ENCODE measurements at places on chromosomes 6 and 20. TPM values are rescaled to one million over a fixed set of nuclear protein-coding genes. Genes with fewer than 3 reads are reported as not detected.

DNA sequence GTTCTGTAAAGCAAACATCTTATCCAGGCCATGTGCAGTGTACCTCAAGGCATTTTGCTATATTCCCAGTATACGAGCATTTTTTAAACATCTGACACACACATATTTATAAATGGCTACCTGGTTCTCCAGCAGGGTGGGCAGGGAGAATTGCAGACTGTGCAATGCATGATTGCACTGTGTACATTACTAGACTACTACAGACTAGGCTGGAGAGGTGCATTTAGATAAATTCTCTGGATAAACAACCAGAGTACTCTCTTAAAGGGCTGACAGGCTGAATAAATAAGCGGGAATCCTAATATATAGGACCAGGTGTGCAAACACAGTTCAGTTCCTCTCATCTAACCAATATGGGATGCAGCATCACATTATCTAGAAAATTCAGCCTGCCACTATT is 428.3 kb upstream of the ARID1B start:
- DNase-seq: no peak

DNA sequence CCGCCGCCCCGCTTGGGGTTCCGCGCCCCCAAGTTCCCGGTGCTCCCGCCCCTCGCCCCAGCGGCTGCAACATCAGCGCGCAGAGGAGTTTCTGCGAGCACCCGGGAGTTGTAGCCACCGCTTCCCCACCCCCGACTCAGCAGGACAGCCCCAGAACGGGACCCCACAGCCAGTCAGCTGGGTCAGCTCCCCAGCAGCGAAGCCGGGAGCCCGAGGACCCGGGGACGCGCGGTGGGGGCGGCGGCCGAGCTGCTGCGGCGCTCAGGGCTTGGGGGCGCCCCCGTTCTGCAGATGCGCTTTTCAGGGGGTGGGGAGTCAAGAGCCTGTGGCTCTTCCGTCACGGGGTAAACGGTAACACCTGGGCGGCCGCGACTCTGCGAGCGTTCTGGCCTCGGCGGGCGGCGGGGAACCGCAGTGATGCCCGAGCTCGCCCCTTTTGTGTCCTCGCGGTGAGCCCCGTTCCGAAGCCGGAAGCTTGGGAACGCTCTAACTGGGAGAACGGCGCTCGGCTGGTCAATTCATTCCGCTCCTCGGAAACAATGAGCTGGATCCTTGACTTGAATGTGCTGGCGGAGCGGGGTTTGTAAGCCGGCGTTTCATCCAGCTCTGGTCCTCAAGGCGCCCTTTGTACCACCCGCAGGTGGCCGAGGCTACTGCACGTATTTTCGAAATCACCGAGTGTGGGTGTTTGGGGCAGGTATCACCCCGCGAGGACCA is 774 bp downstream of the PLEKHG1 start:
- peak; percentile 83 for DNase-seq

- no peak for DNase-seq
Measured at GRCh38 chr6:95543798-95544197, 33.5 kb upstream of the MANEA start.

DNA sequence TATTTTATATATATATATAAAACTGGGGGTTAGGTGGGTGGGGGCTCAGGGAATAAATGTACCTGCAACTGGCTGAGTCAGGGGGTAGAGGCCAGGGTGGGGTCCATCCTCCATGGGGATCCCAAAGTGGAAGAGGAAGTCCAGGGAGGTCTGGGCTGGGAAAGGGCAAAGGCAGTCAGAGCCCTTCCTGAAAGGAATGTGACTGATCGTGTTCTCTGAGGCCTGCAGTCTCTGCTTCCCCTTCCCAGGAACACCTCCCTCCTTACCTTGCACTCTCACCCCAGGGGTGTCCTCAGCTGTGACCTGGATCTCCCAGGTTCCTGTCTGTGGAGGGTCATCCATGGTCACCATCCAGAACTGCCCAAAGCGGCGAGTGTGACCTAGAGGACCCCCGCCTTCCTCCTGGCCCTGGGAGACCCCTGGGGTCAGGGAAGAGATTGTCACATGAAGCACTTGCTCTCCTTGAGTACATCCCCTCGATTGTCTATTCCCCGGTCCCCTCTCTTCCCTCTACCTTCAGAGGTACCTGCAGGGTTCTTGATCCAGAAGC is 4.7 kb downstream of the SAPCD1 start:
- DNase-seq: no peak

DNA sequence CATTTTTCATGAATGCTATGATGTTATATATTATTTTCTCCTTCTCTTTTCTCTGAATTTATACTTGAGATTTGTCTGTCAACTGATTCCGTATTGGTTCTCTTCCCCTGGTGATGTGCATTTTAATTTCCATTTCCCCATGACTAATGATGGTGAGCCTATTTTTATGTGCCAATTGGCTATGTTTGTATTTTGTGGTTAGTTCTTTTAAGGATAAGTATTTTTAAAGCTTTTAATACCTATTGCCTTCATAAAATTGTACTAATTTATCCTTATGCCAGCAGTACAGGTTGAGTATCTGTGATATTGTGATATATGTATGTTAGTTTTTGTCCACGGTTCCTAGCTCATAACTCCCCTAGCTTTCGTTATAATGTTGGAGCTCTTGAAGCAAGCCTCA is 2.8 kb downstream of the POLH start:
- peak; percentile 19 for DNase-seq

SEMG1 gene
- not detected for total RNA-seq

HDGFL1 gene
- not detected for total RNA-seq

SOX18 gene
- total RNA-seq: not detected

OR2H2 gene
- not detected for total RNA-seq

ZNFX1 gene
- total RNA-seq: 29.5 TPM

- no peak for DNase-seq
Measured at GRCh38 chr20:51321343-51322163, 221.0 kb downstream of the NFATC2 start.

SLC26A8 gene
- total RNA-seq: not detected

DNA sequence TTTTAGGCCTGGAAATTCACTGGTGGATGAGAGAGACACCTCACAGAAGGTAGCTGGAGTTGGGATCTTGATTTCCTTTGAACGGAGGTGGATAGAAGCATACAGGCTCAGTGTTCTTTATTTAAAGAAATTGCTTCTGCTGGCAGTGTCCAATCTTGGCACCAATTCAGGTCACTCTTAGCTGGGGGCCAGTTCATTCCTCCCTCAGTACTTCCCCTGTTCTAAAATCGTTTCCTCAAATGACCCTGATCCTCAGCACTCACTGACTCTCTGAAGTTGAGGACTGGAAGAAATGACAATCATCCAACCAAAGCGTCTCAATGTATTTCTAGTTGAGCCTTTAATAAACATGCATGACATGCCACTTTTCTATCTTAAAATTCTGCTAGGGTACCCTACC is 472.5 kb upstream of the BTBD3 start:
- no peak for DNase-seq

DNA sequence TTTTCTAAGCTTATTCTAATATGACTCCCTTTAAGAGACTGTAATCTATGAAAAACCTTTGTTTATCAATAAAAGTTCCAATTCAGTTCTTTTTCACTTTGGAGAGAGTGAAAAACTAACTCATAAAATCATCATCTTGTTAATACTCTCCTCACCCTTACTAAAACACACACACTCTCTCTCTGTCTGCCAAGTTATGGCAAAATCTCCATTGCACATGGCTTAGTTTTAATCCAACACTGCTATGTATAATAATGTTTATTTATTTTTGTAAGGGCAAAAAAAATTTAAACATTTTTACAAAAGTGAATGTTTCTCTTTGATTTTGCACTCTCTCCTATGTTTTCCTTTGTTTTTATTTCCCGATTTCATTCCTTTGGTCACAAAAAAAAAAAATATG is 253.2 kb downstream of the BMP7 start:
- DNase-seq: no peak

SSTR4 gene
- total RNA-seq: not detected

GRCh38 chr6:46690141-46690755 is 2.6 kb downstream of the TDRD6 start:
- DNase-seq: no peak

DNA sequence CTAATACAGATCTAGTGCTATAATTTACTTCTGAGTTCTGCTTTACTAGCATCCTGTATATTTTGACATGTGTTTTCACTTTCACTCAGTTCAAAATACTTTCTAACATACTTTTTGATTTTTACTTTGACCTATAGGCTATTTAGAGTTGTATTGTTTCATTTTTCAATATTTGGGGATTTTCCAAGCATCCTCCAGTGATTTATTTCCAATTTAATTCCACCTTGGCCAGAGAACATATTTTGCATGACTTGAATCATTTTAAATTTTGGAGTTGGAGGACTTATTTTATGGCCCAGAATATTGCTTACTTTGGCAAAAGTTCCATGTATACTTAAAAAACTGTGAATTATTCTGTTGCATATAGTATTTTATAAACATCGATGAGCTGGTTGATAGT is 1215.6 kb upstream of the MAP3K7 start:
- DNase-seq: no peak

- no peak for DNase-seq
Measured at GRCh38 chr6:151448623-151449022, 3.3 kb downstream of the RMND1 start.

ADTRP gene
- total RNA-seq: 1.3 TPM

GRCh38 chr20:57920971-57921370 is 211.2 kb upstream of the PMEPA1 start:
- DNase-seq: no peak

DNA sequence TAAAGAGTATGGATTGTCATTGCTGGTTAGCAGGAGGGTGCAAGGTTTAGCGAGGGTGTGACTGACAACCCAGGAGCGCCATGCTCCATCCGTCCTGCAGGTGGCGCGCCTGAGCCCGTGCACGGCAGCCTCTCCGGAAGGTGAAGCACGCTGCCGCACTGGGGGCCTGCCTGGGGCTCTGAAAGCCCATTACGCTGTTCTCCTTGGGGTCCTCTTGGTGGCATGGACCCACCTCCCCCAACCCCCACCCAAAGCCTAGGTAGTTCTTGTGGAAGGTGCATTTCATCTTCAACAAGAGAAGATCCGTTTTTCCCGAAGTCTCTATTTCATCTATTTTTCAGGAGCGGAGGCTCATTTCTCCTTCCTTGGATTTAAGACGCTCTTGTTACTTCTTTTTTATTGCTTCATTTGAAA is 197.4 kb upstream of the KCNG1 start:
- peak; percentile 3 for DNase-seq

DNA sequence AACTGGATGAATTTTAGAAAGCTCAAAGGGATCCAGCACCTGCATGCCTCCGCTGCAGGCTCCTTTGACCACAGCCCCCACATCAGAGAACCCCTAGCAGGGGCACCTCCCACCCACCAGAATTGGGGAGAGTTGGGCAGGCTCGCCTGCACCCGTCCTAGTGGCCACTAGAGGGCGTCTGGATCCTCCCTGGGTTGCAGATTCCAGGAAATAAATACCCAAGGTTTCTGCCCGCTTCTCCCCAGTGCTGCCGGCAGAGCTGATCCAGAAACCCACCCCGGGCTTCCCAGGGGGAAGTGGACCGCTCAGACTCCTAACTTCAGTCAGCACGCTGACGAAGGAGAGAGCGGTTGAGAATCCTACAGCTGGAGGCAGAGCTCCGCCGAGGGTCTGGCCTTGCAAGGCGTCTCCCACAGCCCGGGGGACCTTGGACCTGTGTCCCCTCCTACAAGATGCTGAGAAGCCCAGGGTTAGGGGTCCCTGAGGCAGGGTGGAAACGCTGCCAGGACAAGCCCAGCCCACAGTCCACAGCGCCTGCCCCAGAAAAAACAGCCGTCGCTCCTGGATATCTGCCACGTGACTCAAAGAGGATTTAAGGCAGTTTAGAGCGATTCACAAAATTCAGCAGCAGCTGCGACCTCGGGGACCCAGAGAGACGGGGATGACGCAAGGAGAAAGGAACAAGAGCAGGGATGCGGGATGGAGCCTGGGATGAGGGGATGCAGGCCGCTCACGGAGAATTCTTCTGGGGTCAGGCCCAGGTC is 32.6 kb upstream of the PHACTR3 start:
- DNase-seq: peak; percentile 31

EYS gene
- not detected for total RNA-seq

CALHM5 gene
- total RNA-seq: 4.4 TPM

ZNF311 gene
- total RNA-seq: 3.6 TPM

DNA sequence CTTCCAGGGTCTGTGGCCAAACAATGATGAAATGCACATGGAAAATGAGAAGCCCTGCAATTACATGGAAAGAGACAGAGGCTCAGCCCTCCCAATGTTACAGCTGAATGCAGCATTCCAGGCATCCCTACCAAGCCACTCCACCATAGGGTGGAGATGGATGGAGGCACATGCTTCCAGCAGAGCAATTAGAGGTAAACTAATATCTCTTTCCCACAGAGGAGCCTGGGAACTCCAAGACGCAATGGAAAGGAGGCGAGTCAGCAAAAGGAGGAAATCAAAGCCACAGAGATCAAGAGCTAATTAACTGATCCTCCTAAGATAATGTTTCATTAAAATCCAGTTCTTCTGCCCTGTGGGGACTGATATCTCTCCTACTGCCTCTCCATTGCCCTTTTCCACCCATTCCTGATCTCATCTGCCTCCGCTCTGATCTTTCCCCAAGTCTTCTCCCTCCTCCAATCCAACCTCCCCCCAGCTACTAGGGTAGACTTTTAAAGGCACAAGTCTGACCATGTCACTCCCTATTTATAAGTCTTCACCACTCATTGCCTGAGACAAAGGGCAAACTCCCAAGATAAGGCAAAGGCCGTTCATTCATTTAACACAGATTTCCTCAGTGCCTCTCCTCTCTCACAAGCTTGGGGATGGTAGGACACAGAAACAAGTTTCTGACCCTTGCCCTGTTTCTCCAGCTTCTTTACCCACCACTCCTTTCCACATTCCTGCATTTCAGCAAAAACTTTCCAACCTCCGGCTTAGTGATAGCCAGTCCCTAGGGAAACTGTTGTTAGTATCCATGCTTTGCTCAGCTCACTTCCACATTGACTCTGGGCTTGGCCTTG is 14.3 kb upstream of the KCNB1 start:
- DNase-seq: no peak

GRCh38 chr6:123062670-123063069 is 66.6 kb downstream of the CLVS2 start:
- DNase-seq: no peak

- peak; percentile 1 for DNase-seq
Measured at GRCh38 chr6:123715006-123715863, 78.5 kb upstream of the TRDN start.

GRCh38 chr6:2765896-2766766 is 938 bp downstream of the WRNIP1 start:
- peak; percentile 39 for DNase-seq

DNA sequence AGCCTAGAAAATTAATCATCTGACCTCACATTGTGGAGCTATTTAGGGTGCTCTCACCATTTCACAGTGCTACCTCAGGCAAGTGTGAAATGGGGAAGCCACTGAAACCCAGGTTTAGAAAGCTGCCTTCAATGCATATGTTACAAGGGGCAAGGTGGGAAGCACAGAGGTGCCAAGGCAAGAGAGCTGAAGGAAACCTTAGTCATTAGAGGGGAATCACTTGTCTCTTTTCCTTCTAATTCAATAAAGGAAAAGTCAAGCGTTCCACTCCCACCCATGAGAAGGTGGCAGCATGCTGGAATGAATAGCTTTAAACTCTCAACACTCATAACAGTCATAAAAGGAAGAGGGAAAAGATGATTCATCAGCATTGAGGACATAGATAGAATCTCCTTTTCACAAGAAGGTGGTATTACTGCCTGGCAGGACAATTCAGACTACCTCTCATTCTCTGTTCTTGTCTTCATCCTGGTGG is 251.9 kb upstream of the IRAK1BP1 start:
- no peak for DNase-seq
